ENCODE measurements at places on chromosomes 12 and 14. TPM values are rescaled to one million over a fixed set of nuclear protein-coding genes. Genes with fewer than 3 reads are reported as not detected.

OTOGL gene
- 0.54 TPM for polyA plus RNA-seq

GSC gene
- not detected for polyA plus RNA-seq

ANG gene
- polyA plus RNA-seq: 1.4 TPM

TSPAN19 gene
- 1.8 TPM for polyA plus RNA-seq

GRCh38 chr12:89461649-89462612 is 62.7 kb downstream of the GALNT4 start:
- DNase-seq: peak; percentile 89

DNA sequence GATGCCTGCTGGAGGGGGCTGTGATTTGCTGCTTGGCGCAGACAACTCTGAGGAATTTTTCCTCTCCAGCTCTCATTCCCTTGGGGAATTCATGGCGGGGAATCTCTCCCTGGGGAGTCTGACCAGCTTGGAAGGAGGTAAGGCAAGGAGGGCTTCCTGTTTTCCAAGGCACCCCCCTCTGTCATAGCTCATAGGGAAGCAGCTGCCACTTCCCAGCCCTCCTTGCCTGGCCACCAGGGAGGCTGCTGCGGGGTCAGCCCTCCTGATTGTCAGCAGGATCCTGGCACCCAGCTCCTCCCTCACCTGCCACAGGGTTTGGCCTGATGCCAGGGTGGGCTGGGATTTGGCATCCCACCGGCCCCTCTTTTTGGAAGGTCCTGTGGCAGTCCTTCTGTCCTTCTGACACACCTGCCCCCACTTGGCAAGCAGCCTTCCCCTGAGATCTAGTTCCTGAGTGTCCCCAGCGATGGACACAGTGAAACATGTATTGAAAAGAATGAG is 74.9 kb downstream of the TSPAN9 start:
- no peak for DNase-seq

FRMD6 gene
- polyA plus RNA-seq: 15.9 TPM

B4GALNT3 gene
- polyA plus RNA-seq: 7.2 TPM

C12orf50 gene
- 0.24 TPM for polyA plus RNA-seq

GRCh38 chr12:108804271-108804953 is 53.0 kb downstream of the SSH1 start:
- no peak for DNase-seq

DNA sequence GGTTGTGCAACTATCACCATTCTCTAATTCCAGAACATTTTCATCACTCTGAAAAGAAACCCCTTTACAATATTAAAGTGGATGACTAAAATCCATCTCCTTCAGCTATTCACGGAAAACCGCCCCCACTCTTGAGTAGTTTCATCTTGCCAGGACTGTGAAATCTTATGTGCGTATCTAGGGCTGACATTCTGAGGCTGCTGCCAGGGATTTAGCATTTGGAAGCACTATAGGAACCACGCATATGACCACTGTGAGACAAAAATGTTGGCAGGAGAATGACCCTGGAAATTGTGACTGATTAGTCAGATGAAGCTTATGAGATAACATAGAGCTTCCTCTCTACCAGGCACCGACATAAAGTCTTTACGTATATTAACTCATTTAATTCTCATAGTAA is 305.2 kb upstream of the PDE3A start:
- peak; percentile 20 for DNase-seq

- no peak for DNase-seq
These were observed 91.3 kb downstream of the DPF3 start for GRCh38 chr14:72802588-72802946.

RHEBL1 gene
- polyA plus RNA-seq: 2.0 TPM

DNA sequence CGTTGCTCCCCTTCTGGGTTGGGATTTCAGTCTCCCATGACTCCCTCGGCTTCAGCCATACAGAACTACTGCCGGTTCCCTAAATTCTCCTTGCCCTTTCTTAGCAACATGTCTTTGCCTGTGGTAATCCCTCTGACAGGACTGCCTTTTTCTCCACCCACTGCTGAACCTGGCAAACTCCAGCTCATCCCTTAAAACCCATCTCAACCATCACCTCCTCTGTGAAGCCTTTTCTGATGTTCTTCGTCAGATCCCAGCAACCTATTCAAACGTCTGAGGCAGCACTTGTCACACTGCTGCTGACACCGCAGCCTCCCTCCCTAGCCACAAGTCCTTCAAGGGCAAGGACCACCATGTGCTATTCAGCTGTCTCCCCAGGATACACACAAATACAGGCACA is 10.2 kb upstream of the SMUG1 start:
- DNase-seq: no peak

GRCh38 chr14:60848066-60848465 is 113.5 kb downstream of the MNAT1 start:
- no peak for DNase-seq

- DNase-seq: no peak
These were observed at the start of gene APOLD1 for GRCh38 chr12:12784911-12785814. TSS of gene APOLD1 (plus strand) at chr12:12785659. CDS start at chr12:12785692, 33 bp downstream.

DNA sequence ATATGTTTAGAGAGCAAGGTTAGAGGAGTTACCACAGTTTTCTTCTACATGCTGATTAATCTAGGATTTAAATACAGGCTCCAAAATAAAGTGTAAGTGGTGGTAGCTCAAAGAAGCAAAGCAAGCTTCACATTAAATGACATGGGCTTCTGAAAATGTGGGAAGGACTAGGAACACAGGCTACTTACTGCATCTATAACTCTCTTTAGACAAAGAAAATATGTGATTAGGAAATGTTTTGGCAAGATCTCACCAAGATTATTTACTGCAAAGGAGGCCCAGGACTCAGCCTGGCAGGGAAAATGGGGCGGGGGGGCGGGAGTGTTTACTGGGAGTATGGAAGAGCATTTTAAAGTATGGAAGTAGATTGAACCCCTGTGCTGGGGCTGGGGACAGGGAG is 39.4 kb downstream of the ETV6 start:
- no peak for DNase-seq

DNA sequence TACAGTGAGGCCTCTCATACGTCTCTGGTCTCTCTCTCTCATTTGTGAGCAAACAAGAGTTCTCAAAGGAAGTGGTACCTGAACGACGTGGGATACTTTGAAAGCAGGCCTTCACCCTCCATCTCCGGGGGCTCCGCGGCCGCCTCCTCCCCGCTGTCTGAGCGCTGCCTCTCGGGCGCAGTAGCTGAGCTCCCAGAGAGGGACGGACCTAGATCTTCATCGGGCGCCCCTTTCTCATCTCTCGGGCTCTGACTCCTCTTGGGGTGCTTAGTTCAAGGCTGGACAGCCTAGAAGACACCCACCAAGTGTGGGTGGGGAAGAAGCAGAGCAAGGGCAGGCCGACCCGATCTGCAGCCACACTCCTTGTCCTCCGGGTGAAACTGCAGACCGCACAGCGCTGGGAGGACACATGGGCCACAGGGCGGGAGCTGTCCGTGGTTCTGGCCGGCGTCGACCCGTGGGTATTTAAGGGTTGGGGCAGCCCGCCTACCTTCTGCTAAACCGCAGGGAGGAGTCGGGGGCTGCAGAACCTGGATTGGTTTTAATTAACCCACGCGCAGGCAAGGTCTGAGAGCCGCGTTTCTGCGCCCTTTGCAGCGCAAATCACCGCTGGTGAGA is 92.7 kb downstream of the PAH start:
- DNase-seq: no peak

DNA sequence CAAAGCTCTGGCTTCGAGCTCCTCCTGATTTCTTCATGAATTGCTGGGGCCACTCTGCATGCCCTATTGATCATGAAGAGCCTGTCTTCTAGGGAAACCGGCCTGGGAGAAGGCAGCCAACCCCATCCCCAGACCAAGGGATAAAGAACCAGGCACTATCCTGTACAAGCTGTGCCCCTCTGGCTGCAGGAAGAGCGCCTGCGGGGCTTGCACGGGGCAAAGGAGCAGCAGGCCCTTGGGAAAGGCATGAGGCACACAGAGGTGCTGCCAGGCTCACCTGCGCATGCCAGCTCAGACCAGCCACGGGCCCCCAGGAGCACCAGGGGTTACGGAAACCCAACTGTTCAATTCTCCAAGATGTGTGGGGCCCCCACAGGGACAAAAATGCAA is 2.1 kb downstream of the ITPK1 start:
- no peak for DNase-seq

GRCh38 chr14:88882236-88882635 is 57.8 kb downstream of the TTC8 start:
- no peak for DNase-seq

DNA sequence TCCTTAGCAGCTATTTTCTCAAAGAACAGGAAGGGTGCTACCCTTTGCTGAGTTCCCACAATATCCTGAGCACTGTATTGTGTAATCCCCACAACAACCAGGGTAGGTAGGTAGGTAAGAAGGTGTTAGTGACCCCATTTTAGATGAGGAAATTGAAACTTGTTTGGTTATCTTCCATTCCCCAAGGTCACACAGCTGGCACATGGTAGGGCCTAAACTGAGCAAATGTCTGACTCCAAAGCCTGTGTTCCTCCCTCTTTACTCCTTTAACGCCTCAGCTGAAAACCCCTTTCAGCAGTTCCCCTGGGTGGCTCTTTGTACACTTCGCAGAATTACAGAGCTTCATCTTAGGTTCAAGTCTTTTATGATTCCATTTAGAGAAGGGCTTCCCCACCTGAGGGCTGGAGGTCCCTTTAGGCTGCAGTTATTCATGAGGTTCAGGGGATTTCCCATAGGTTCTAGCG is 26.5 kb upstream of the RIC8B start:
- no peak for DNase-seq

- DNase-seq: no peak
These were observed 256.8 kb upstream of the DDHD1 start for GRCh38 chr14:53409969-53410368.

RNU6-7 gene
- polyA plus RNA-seq: not detected

FOXM1 gene
- polyA plus RNA-seq: 28.2 TPM

DNA sequence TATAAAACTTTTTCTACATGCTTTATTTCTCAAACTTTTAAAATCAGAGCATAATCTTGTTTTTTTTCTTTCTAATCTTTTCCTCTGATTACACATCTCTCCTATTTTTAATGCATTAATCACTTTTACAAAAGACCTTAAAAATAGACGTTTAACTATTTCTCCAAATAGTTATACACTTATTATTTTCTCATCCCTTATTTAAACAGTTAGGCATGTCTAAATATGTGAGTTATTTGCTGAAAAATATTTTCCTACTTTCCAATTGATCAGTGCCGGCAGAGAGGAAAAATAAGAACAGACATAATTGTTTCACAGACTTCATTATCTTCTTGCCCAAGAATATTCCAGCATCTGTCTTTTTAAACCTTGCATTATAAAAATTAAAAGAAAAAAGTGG is 28.7 kb upstream of the RHOJ start:
- DNase-seq: no peak

AP1G2 gene
- 82.3 TPM for polyA plus RNA-seq

HOXC12 gene
- polyA plus RNA-seq: not detected

DAO gene
- 0.24 TPM for polyA plus RNA-seq

PRH2 gene
- polyA plus RNA-seq: not detected

- DNase-seq: no peak
These were observed 433.7 kb downstream of the RAD51B start for GRCh38 chr14:68253160-68253780.

DNA sequence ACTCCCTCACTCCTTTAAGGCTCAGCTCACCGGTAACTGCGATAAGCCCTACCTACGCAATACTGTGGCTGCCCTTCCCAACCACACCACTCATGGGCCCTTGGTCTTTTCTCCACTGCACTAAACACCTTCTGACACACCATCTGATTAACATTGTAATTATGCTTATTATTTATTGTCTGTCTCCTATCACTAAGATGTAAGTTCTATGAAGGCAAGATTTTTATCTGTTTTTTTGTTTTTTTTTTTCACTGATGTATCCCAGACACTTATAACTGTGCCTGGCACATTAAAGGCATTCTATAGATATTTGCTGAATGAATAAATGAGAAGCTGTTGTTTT is 34.2 kb upstream of the PYGL start:
- no peak for DNase-seq

GRCh38 chr12:19712041-19712440 is 272.7 kb downstream of the AEBP2 start:
- no peak for DNase-seq

NFATC4 gene
- 42.0 TPM for polyA plus RNA-seq

OSBPL8 gene
- 59.6 TPM for polyA plus RNA-seq

ACSM4 gene
- 0.12 TPM for polyA plus RNA-seq

DNA sequence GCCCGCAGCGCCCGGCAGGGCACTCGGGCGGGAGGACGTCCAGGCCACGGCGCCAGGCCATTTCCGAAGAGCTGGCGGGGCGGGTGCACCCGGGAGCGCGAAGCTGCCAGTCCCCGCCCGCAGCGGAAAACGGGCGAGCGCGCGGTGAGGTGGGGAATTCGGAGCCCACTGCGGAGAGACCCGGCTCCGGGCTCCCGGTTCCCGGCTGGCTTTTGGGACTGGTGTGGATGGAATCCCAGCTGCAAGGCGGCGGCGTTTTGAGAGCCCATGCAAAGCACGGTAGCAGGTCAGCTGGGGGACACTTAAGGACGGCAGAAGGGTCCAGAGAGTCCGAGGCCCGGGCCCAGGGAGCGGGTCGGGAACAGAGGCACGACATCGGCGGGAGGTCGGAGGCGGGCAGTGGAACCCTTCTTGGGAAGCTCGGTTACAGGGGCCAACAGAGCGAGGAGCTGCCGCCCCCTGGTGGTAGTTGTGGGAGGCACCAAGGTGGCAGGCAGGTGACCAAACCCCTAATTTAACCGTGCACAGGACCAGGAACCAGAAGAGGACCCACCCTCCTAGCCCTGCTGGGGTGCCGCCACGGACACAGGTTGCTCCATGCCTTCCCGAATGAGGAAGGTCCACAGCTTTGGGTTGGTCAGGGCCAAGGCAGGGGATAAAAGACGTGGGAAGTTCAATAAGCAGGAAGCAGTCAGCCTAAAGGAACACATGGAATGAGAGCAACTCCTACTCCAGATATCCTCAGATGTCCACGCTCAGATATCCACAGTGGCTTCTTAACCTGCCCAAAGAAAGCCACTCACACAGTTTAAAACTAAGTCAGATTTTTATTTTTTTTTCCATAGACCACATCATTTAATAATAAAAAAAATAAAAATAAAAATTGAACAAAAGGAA is 685 bp upstream of the CDH24 start:
- DNase-seq: peak; percentile 88

DNA sequence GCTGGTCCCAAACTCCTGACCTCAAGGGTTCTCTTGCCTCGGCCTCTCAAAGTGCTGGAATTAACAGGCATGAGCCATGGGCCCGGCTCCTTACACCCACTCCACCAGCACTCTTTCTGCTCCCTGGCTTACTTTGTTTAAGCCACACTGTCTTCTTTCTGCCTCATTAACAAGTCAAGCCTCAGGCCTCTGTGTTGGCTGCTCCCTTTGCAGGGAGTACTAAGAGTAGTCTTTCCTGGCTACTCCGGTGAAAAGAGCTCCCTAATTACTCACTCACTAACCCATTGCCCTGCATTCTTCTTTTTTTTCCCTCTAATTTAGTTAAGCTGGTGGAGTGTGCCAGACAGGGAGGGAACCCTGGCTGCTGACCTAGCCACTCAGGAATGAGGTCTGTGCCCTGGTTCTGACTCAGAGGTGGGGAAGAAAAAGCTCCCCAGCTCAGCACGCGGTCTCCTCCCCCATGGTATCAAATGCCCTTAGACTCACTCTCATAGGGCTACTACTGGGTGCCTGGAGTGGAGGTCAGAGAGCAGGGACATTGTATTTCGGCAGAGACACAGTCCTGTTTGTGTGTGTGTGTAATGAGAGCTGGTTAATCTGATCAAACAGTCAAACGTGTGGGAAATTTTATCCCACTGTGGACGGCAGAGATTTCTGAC is 19.8 kb downstream of the GALNT6 start:
- DNase-seq: peak; percentile 61

Data from spinal cord (tissue), 10 donors.